Stimulated activated CD4-positive, alpha-beta T cell treated with anti-CD3 and anti-CD28 coated beads, Interleukin-2, amount 100 ng/mL, for 48 hours (primary cell): ENCODE measurements at places on chromosomes 7 and 10.

DNA sequence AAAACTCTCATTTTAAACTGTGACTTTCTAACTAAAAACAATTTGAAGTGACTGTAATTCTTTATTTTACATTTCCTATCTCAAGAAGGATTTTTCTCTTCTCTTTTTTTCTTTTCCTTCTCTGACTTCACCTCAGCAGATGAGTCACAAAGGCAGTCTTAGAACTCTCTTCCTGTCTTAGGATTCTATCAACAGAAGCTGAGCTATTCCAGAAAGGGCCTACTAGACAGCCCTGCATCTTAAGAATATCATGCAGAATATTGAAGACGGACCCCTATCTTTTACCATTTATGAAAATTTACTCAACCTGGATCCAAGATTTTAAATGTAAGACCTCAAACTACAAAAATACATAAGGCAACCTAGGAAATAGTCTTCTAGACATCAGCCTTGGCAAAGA, 365.7 kb upstream of the SEMA3C start:
- DNase-seq: no peak

DNA sequence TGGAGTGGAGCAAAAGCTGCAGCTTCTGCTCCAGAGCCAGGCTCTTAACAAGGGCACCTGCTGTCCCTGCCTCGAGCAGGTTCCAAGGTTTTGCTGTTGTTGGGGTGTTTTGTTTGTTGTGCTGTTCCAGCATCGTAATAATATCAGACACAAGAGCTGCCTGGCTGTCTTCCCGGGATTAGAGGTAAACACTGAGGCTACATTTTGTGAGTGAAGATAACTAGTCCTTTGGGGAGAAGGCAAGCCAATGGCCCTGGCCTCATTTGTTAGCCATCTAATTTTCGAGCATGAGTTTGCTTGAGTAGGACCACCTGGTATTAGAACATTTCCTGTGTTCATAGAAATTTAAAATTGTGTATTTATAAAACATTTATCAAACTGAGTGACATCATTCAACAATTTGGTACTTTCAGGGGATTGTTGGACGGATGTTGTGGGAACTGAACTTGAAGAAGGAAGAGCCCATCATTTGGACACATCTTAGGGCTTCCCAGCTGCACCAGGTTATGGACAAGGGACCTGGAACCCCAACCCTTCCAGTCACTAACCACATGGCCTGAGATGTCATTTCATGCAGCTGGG, 555.0 kb downstream of the TNS3 start:
- no peak for DNase-seq

DNA sequence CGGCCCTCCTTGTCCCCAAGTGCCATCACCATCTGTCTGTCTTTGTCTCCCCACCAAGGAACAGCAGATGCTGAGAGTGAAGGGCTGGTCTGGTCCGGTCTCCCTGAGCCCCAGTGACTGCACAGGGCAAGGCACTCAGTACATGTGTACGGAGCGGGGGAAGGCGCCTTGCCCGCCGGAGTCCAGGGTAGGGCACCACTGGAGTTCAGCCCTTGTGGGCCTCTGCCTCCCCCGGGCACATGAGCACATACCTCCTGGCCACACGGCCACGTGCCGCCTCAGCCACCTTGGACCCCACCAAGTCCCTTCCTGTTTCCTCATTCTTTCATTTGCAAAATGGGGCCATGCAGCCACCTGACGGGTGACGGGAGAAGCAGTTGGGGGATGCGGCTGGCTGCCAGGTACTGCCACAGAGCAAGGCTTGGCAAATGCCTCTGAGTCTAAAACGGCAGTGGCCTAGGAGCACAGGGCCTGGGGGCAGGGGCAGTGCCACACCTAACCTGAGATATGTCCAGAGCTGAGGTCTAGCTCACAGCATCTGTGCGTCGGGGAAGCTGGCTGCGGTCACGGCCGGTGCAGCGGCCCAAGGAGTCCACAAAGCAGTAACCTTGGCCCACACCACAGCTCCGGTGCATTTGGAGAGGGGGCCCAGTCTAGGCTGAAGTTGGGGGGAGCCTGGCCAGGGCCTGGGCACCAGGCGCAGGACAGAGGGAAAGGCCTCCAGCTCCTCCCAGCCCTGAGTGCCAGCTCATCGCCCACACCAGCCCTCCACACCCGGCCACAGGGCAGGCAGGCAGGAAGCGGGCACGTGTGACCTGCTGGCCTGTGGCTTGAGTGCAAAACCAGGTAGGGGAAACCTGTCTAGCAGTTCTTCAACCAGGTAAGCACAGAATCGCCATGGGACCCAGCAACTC, 5.2 kb downstream of the ADAP1 start:
- no peak for DNase-seq

DNA sequence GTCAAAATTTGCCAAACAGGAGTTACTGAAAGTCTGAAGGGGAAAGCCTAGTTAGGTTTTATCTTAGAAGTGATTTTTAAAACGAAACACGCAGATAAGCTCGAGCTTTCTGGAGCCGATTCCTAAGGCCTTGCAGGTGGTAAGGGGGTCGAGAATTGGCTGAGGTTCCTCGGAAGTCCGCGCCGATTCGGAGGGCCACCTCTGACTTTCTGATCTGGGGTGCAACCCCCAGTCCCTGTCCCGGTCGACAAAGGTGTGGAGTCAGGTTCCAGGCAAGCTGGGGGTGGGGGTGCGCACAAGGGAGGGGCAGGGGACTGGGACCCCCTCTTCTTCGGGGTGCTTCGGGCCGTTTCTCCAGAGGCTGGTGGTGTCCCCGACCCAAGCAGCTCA, 701 bp upstream of the CUL1 start:
- peak; percentile 48 for DNase-seq

DNA sequence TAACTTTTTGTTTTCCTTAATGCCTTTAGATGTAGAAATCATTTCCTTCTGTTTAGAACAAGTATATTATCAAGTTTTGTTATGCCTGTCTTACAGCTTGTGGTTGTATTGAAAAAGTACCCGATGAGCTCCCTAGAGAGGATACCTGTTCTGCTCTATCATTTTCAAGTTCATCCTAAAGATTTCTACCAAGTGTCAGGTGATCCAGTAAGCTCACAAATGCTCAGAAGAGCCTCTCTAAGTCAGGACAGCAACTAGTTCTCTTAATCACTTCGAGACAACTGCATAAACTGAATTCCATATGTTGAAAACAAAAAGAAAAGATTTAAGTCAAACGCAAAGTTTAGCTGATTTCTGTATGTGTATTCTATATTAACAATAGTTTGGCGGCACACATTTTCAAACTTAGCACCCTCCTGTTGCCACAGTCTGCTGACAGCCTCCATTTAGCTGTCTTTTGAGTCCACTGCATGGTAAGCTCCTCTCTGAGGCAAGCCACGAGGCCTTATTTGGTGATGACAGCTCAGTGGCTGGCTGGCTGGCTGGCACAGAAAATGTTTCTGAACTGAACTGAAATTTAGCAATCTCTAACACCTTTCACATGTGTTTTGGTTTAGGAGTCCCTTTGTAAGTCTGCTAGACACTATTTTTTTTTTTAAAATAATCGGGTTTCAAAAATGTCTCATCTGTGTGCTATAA, 59.4 kb downstream of the SEMA3C start:
- no peak for DNase-seq
